CD8-positive, alpha-beta T cell (primary cell): ENCODE measurements at places on chromosomes 5 and 9.
A peak's percentile ranks its signal among the peaks of the same experiment; 100 is the strongest.

DNA sequence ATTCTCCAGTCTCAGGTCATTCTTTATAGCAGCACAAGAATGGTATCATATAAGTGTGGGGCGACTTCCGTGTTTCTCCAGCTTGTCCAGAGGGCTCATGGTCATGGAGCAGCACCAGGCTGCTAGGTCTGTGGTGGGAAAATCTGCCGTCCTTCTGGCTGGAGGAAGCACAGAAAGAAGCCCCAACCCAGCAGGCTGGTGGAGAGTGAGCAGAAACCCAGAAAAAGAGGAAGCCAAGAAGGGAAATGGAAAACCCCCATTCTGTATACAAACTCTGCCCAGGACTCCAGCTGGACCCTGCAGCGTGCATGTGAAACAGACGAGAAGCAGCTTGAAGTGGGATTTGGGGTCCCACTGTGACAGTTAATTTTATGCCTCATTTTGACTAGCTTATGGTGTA, 34.3 kb upstream of the OLFM1 start:
- DNase-seq = no peak

GRCh38 chr5:53923961-53924360, 363.5 kb downstream of the NDUFS4 start:
- no peak for DNase-seq

GRCh38 chr9:124618476-124618875, 111.3 kb upstream of the NR5A1 start:
- DNase-seq = no peak

DNA sequence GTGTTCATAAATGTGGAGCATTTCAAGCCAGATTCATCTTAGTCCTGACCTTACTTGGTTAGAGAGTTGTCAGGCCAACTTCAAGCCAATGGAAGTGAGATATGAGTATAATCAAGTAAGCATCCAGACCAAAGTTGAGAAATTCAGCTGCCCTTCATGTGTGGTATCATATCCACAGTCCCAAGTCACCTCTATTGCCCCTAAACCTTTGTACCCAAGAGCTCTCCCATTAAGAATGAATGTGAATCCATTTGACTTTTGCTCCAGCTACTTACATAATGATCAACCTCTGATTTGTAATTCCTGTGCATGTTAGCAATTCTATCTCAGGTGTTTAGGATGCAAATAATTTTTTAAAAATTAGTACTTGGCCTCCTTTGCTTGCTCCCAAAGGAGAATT, 342.7 kb downstream of the ADGRV1 start:
- no peak for DNase-seq

DNA sequence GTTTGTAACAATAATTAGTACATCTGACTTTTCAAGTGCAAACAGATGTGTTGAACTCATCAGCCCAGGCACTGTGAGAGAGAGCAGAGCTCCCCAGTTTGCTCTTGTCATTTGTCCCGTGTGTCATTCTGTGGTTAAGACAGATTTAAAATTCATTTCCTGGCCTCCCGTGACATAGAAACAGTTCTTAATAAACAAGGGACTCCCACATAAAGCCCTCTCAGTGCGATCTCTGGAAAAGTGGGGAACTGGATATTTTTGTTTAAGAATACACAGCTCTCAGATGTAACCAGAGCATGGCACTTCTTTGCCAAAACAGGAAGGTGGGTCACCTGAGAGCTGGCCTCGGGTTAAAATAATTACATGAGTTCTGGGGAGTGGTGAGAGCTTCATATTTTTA, 58.6 kb downstream of the PRKACG start:
- no peak for DNase-seq

DNA sequence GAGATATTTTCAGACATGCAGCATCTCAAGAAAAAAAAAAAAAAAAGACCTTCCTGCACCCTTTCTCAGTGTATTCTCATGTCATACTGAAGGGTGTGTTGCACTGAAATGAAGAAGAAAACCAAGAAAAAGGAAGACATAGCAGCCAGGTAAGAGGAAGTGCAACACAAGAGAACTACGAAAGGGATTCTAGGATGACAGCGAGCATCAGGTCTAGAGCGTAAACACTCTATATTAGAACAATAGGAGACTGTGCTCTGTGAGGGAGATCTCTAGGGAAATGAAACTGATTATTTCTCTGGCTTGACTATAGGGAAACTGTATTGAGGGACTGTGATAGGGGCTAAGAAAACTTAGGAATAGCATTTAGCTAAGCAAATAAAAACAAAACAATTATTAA, 30.0 kb downstream of the BTF3 start:
- no peak for DNase-seq

GRCh38 chr5:73268826-73269225, 95.8 kb downstream of the TMEM174 start:
- DNase-seq = no peak

GRCh38 chr5:73274881-73275663, 102.1 kb downstream of the TMEM174 start:
- no peak for DNase-seq

GRCh38 chr9:3804103-3804502, 278.3 kb upstream of the RFX3 start:
- DNase-seq = no peak

- DNase-seq = no peak
Measured at GRCh38 chr9:88574953-88575352, 40.0 kb downstream of the NXNL2 start.

DNA sequence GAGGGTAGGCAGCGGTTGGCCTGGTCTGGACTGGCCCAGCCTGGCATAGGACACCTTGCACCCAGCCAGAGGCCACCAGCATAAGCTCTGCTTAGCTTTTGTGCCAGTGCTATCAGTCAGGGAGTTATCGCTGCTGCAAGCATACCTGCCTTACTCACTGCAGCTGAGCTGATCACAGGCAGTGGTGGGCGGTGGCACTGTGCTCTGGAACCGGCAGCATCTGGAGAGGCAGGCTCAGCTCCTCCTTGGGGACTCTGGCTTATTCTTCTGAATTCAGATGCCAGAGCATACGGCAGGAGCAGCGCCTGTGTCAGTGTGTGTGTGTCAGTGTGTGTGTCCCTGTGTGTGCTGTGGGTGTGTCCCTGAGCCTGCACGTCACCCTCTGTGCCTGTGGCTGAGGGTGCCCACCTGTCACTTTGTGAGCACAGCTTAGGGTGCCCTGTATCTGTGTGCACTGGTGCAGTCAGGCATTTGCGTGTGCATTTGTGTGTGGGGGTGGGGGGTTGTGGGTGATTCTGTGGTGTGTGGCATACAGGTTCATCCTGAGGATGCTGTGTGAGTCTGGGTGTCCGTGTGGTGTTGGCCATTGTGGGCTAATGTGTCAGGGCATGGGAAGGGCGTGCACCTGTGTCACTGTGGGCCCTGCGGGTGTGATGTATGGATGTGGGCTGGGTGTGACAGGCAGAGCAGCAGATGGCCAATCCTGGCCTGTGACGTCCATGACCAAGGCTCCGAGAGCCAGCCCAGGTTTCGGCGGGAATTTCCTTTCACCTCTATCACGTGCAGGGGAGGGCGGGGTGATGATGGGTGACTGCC, 23.5 kb downstream of the LMX1B start:
- DNase-seq = no peak

DNA sequence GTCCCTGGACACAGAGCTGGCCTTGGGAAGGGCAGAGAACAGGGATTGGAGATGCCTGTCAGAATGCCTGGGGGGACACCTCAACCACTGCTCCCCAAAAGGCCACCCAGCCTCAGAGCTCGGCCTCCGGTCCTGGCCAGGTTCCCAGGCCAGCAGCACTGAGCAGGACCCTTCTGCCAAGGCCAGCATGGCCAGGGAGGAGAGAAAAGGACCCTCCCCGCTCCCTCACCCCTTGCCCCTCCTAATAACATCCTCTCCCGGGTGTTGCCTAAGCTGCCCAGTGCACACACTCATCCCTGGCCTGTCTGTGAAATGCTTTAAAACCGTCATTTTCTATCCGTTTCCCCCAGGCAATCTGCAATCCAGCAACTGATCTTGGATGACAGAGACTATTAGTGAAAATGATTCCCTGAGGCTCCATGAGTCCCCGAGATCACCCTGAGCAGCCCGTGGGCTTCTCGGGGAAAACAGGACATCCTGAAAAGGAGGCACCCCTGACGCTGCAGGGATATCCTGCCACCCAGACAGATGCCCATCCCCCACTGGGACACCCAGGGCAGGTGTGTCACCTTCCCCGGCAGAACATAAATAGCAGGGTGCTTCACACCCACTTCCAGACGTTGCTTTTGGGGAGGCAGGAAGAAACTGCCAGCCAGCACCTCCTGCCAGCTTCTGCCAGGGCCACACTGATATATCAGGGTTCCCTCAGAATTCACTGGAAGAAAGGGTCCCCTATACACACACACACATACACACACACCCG, 75.3 kb downstream of the ADAMTS2 start:
- DNase-seq = no peak

GRCh38 chr5:38258319-38259061, at the start of gene EGFLAM:
EGFLAM (plus strand) TSS chr5:38258559; CDS start chr5:38258755, 196 bp downstream.
- DNase-seq = no peak

DNA sequence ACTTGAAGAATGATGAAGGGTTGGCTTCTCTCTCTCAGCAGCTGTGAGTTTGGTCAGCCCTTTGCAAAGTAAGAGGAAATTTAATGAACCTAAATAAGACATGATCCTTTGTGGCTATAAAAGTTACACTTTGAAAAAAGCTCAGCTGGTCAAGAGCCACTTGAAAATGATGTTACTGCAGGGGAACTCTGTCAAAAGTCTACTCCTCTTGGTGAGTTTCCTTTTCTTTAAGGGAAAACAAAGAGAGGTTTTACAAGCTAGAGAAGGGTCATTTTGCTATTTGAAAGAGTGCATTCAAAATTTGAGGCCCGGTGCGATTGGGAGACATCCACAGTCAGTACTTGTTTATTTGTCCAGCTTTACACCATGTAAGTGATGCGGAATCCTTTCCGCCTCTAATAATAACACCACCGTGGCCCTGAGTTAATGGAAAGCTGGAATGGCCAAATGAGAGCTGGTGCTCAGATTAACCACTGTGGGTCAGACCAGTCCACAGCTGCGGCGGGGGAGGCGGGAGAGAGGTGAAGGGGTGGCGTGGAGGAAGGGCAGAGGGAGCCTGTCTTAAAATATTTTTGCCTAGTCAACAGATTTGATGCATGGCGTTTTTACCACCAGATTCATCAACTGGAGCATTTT, 404.0 kb downstream of the TLE4 start:
- DNase-seq = no peak

GRCh38 chr9:121735065-121735792, 83.8 kb downstream of the DAB2IP start:
- no peak for DNase-seq

- no peak for DNase-seq
Measured at GRCh38 chr5:115810761-115811160, 5.7 kb downstream of the CDO1 start.

DNA sequence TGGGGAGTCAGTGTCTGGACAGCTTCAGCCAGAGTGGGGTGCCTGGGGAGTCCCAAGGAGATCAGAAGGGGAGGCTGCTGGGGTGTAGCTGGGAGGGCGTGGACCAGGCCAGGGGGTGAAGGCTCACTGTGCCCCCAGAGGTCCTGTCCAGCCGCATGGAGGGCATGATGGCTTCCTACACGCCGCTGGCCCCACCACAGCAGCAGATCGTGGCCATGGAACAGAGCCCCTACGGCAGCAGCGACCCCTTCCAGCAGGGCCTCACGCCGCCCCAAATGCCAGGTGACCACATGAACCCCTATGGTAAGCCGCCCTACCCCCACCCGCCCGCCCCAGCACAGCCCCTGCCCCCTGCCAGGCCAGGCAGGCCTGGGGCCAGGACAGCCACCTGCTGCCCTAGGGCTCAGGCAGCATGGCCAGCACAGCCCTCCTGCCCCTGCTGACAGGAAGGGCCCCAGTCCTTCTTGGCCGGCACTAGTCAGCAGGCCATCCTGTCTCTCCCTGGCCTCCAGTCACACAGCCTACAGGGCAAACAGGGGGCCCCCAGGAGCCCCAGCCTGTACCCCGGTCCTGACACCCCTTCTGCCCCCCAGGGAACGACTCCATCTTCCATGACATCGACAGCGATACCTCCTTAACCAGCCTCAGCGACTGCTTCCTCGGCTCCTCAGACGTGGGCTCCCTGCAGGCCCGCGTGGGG, 82.1 kb downstream of the LMX1B start:
- no peak for DNase-seq

DNA sequence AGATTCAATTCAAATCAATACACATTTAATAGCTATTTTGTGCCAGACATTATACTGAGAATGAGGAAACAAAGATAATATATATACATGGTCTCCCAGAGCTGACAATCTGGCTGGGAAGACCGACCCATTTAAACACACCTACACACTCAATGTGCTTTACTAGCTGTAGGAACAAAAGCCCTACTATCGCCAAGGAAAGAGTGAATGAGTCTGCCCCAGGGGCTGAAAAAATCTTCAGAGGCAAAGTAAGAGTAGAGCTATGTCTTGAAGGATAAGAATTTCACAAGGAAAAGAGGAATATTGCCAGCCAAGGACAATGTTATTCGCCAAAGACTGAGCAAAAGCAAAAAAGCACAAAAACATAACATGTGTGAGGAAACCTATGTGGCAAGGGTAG, 6.6 kb downstream of the PFDN1 start:
- no peak for DNase-seq

GRCh38 chr5:19853616-19854240, 134.3 kb downstream of the CDH18 start:
- DNase-seq = no peak

GRCh38 chr9:92173318-92173717, 58.1 kb upstream of the SPTLC1 start:
- DNase-seq = no peak

GRCh38 chr9:113781896-113782295, 94.2 kb upstream of the ZNF618 start:
- no peak for DNase-seq

GRCh38 chr5:35908228-35908627, 30.2 kb downstream of the CAPSL start:
- DNase-seq = no peak

GRCh38 chr5:148469501-148469935, 85.8 kb downstream of the FBXO38 start:
- no peak for DNase-seq

- DNase-seq = no peak
Measured at GRCh38 chr9:94619026-94619425, 20.3 kb downstream of the FBP1 start.

DNA sequence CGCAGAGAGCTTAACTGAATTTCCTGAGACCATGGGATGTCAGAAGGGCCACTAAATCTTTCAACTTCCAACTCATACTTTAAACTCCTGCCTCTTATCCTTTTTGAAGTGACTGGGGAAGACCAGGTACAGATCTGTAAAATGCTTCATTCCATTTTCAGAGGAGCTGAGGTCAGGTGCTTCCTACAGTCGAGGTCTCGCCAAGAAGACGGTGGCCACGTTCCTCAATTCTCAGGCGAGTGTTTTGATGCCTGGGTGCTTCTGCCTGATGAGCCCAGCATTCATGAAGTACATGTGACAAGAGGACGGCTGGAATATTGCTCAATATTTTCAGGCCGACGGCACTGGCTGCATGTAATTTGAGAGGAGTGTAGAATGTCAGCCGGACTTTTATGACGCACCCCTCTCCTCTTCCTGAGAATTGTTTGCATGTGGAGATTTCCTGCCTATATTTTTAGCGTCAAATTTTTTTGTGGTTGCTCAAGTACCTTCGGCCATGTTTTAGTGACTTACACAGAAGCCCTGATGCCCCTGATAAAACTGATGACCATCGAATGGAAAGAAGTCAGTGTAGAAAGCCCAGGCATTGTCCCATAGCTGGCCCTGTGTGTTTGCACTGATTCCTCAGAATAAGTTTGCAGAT, 38.8 kb upstream of the GLRX start:
- DNase-seq = peak; percentile 33
